Umbilical cord (tissue), 2 donors: ENCODE measurements at places on chromosomes 1 and 21. TPM values are rescaled to one million over a fixed set of nuclear protein-coding genes. Genes with fewer than 3 reads are reported as not detected.

Gene GPR52
- 2.9 TPM for total RNA-seq

Gene DISP1
- total RNA-seq, result 13.5 TPM

Gene ADPRS
- 37.8 TPM for total RNA-seq

GRCh38 chr1:160681066-160681890 is 30.3 kb downstream of the CD48 start:
- peak; percentile 59 for DNase-seq

DNA sequence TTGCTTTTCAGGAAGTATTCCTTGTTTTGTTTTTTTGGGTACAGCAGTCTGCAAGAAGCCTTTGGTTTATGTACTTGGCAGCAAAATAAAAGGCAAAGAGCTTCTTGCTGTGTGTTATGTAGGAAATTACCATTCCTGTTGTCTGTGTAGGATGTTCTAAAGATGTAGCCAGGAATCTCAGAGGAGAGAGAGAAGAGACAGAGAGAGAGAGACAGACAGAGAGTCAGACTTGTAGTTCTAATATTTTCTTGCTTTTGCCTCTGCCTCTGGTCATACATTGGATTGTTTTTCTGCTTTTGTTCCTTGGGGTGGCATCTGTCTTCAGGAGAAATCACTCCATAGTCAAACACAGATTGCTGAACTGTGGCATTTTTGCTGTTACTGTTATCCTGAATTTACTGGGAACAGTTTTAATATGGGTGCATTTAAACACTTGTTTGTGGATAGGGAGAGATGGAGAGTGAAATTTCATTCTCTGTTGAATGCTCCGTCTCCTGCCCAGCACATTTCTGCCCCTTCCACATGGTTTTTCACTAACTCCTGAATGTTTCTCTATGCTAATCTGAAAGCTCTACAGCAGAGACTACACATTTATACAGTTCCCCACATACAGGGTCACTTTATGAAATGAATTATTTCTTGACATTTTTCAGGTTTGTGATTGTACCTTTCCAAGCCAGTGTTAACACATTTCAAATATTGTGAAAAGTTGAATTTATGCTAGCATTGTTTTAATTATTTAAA is 49.8 kb downstream of the POU2F1 start:
- DNase-seq, result peak; percentile 62

DNA sequence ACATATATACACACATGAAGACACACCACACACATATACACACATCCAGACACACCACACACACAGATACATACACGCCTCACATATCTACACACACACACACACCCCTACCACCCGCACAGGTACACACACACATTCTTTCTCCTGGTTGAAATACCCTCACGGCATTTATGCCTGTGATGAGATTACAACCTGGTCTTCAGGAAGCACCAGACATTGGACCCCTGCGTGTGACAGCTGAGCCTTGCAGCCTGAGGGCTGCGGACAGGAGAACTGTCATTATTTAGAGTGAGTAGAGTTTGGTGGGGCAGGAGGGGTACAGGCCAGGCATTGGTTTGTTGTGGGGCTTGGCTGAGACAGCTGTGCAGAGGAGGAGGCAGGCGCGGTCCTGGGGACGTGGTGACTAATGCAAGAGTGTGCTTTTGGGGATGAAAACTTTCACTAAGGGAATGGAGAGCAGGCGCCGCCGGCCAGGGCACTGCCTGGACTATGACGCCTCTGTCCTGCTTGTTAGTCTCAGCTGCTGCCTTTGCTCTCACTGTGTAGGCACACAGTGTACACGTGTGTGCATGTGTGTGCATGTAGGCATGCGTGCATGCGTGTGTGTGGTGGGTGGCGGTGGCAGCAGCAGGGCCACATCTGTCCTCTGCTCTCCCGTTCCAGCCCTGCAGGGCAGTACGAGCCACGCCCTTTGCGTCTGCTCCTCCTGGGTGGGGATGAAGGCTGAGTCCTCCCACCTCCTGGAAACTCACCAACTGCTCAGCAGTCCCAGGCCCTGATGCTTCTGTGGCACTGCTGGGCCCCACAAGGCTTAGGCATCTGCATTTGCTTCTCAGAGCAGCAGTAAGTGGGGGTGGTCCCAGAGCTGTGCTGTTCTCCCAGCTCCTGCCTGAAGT is 57.6 kb downstream of the SPSB1 start:
- DNase-seq, result peak; percentile 87

Gene RALGPS2
- 41.2 TPM for total RNA-seq

- DNase-seq, result no peak
These were observed 120.6 kb downstream of the FCRL5 start for GRCh38 chr1:157431751-157432150.

Gene TIAM1
- total RNA-seq, result 14.0 TPM

- DNase-seq, result no peak
These were observed 34.1 kb upstream of the RUNX1 start for GRCh38 chr21:35083246-35083645.

DNA sequence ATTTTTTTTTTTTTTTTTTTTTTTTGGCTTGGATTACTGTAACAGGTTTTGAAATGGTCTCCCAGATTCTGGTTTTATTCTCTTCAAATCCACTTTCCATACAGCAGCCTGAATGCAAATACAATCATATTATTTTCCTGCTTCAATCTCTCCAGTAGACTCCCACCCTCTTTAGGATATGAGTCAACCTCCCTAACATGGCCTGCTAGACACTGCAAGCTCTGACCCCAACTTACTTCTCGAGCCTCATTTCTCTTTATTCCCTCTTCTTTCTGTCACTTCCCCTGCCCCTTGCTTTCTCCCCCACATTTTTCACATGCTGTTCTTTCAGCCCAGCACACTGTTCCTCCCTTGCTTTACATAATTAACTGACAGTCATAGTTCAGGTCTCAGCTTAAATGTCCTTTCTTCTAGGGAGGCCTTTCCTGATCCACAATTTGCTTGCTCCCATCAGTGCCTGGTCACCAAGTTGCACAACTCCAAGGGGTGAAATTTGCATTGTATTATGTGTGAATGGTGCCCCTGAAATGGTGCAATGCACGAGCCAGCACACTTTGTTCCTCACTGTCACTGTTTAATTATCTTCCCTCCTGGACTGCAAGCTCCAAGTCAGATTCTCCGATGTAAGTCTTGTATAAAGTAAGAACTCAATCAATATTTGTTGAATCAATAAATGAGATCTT is 22.1 kb upstream of the IL19 start:
- no peak for DNase-seq

Gene CRP
- total RNA-seq, result 0.48 TPM

Gene F13B
- total RNA-seq, result not detected

- peak; percentile 29 for DNase-seq
These were observed 59.9 kb upstream of the CACNA1E start for GRCh38 chr1:181423301-181423918.

GRCh38 chr1:201916649-201917249 is 28.1 kb downstream of the SHISA4 start:
- peak; percentile 66 for DNase-seq

DNA sequence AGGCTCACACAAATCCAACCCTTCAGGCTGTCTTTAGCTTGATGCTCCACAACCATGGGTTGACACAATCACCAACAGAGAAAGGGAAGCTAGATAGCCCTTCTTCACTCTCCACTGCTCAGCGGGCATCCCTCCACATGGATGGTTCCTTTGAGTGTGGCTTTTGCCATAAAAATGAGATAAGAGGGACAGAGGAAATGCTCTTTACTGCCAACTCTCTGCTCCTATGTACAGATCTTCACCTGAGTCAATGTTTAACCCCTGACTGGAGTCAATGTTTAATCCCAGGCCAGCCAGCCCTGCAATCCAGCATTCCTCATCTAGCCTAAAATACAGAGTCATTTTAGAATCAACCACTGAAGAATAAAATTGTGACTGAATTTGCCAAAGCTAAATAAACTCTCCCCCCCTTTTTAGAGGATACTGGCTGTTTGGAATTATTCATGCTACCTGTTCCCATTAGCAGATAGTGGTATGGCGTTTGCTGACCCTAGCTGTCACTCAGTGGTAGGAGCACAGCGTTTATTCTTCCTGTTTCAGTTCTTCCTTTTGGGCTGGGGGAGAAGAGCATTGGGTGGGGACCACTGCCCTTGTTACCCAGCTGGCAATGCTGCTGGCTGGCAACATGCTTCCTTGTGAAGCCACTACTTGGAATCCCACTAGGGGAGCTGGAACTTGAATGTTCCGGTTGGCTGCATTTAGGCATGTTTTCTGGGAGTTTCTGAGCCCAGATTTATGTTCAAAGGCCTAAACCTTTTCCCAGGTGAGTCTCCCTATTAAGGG is 5.2 kb upstream of the PIGR start:
- DNase-seq, result no peak

DNA sequence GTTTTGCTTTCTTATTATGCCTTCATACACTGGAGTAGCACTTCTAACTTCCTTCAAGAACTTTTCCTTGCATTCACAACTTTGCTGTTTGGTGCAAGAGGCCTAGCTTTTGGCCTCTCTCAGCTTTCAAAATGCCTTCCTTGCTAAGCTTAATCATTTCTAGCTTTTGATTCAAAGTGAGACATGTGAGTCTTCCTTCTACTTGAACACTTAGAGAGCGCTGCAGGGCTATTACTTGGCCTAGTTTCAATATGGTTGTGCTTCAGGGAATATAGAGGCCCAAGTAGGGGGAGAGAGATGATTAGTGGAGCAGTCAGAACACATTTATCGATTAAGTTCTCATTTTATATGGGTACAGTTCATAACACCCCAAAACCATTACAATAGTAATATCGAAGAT is 12.4 kb downstream of the ANGEL2 start:
- DNase-seq, result no peak

GRCh38 chr21:29342363-29342957 is 43.7 kb downstream of the BACH1 start:
- no peak for DNase-seq

- DNase-seq, result no peak
These were observed 220.1 kb upstream of the PROX1 start for GRCh38 chr1:213767683-213768082.

DNA sequence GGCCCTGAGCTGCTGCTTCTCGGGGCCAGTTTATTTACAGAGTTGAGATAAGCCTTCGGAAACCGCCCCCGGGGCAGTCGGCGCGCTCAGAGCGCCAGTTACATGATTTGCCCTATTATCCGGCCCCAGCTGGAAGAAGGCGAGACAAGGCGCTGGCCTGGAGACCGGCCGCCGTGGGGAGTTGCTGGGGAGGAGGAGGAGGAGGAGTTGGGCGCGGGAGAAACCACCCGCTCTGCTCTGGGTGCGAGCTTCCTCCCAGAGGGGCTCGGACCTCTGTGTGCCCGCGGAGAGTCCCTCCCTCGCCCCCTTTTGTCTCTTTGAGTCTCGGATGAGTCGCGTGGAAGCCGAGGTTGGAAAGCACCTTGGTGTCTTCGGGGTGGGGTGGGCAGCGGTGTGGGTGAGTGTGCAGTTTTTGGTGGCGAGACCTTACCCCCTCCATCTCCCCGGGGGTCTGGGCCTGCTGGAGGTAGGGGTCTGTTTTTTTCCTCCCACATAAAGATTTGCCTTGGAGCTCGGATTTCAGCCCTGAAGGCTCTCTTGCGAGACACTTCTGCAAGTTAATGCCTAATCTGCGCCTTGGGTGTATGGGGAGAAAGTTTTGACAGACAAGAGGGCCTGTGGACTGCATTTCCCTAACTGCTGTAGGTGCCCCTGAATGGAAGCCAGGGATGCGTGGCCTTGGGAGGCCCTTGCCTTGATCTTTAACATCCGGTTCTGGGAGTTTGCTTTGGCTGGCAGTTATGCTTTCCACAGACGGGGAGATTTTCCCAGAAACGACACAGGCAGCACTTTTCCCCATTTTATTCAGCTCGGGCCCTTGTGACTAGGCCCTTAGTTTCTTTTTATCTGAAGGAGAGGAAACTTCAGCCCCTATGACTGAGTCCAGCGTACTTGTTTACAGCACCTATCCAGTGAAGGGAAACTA is 80.0 kb downstream of the NDUFS5 start:
- peak; percentile 71 for DNase-seq

DNA sequence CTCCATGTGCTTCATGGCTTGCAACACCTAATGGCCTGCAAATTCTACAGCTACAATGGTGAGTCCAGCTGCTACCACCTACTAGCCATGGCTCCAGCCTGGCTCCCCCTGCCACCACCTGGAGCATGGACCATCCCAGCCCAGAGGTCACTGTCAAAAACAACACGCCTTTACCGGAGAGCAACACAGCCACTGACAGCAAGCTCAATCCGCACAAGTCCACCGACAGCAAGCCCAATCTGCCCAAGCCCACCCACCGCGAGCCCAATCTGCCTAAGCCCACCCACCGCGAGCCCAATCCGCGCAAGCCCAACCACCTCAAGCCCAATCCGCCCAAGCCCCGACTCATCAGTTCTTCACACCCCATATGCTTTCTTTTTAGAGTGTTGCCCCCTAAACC is 128.2 kb downstream of the KIF26B start:
- no peak for DNase-seq

DNA sequence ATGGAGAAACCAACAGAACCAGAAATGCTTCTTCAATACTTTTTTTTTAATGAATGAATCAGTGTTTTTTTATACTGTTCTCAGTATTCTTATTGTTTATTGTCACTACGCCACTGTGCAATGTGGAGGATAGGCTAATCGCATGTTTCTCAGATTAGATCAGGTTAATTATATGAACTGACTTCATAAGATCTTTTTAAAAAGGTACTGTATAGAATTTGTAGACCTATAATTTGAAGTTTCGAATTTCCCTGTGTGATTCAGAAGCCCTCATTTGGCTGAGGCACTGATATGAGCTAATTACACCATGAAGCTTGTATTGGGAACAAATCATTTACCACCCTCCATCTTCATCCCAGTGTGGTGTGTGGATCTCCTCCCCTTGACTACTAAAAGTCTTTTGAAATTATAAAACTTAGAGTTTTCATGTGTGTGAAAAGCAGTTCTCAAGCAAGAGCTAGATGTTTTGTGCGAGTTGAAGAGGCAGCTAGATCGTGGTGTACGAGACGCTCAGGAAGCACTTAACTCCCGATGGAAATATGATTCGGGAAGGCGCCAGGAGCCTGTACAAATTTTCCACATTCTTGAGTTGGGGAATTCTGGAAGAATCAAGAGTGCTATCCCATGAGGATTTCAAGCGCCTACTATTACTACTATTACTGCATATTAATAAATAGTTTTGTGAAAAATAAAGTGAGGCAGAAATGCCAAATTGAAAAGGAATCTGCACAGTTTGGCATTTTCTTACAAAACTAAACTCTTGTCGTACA is 52.1 kb upstream of the KCNE2 start:
- no peak for DNase-seq

Gene CRNN
- 0.72 TPM for total RNA-seq
